LoVo (cell line): ENCODE measurements at places on chromosomes 5 and 9.
A peak's percentile ranks its signal among the peaks of the same experiment; 100 is the strongest.

- no peak for DNase-seq
Measured at GRCh38 chr5:76766746-76767145, 50.8 kb downstream of the F2R start.

DNA sequence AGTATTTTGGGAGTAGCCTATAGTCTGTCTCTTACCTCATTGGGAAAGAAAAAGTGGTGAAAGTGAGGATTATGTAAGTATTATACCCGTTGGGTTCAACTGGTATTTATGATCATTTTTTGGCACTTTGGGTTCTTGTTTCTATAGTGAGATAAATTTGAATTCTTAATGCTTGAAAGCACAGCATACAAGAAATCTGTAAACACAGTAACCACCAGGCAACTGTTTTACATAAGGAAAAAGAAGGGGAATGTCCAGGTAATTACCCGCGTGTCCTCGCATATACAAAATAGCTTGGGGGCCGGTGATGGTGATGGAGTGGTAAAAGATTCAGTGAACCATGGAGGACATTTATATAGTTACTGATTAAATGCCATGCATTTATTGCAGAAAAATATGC lies 60.5 kb downstream of the BASP1 start:
- no peak for DNase-seq

DNA sequence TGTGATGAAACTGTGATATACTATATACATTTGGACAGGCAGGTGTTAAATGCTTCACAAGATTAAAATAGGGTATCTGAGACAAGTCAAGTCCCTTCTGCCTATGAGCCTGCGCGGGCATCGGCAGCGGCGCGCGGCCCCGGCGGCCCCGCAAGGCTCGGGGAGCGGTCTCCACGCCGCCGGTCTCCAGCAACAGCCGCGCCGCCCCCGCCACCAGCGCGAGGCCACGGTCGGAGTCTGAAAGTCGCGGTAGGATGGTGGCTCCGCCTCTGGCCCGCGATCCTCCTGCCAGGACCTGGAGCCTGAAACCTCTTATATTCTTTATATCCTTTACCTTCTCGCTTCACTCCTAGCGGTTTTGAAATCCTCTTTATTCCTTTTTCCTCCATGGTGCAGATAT lies 99.4 kb downstream of the INSL6 start:
- no peak for DNase-seq

- no peak for DNase-seq
Measured at GRCh38 chr5:40483316-40483715, 196.4 kb upstream of the PTGER4 start.

GRCh38 chr5:57436586-57436985 lies 46.0 kb downstream of the ACTBL2 start:
- DNase-seq, result no peak

- no peak for DNase-seq
Measured at GRCh38 chr9:128917151-128917849, 3.5 kb upstream of the PHYHD1 start.

GRCh38 chr5:119343052-119343451 lies 12.8 kb upstream of the TNFAIP8 start:
- no peak for DNase-seq

DNA sequence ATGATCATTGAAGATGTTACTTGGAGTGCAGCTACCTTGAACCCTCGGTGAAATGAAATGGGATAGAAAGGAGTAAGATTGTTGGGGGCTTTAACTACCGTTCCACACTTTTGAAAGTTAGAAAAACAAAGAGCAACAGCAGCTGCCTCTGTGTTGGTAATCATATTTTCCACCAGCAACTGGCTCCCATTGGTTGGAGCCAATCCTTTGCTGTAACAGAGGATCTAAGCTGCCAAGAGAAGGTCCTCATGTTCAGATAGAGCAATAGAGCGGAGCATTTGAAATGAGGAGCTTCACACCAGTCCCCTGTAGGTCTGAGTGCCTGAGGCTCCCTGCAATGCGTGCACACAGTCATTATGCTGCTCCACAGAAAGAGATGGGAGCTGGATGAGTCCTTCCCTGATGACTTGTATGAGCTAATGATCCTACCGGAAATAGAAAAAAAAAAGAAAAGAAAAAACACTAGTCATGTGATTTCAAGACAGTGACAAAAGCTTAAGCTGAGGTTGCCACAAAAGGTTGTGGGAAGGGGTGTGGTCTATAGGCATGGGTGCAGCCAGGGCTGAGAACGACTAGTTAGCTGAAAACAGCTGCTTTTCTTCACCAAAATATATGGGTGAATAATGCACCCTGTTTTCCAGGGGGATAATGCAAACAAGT lies 300.7 kb downstream of the MLLT3 start:
- no peak for DNase-seq

DNA sequence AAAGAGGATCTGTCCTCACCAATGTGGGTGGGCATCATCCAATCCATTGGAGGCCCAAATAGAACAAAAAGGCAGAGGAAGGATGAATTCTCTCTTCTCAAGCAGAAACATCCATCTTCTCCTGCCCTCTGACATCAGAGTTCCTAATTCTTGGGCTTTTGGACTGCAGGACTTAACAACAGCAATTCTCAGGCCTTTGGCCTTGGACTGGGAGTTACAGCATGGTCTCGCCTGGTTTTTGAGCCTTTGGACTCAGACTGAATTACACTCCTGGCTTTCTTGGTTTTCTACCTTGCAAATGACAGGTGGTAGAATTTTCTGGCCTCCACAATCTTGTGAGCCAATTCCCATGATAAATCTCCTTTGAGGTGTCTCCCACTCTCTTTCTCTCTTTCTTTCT lies 60.5 kb upstream of the CD180 start:
- no peak for DNase-seq

DNA sequence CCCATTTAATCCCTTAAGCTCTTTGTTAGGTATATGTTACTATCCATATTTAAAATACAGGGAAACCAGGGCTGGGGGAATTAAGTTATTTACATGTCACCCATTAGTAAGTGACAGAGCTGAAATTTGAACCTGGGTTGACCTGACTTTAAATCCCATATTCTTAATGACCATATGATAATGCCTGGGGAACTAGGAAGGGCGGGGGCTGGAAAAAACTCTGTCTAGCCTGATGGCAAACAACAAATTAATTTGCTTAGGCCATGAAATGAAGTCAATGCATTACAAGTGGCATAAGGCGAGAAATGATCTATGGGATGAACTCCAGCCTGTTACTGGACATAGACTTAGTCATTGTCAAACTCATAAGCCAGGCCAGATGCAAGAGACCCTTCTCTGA lies 325.7 kb upstream of the WWC1 start:
- no peak for DNase-seq

DNA sequence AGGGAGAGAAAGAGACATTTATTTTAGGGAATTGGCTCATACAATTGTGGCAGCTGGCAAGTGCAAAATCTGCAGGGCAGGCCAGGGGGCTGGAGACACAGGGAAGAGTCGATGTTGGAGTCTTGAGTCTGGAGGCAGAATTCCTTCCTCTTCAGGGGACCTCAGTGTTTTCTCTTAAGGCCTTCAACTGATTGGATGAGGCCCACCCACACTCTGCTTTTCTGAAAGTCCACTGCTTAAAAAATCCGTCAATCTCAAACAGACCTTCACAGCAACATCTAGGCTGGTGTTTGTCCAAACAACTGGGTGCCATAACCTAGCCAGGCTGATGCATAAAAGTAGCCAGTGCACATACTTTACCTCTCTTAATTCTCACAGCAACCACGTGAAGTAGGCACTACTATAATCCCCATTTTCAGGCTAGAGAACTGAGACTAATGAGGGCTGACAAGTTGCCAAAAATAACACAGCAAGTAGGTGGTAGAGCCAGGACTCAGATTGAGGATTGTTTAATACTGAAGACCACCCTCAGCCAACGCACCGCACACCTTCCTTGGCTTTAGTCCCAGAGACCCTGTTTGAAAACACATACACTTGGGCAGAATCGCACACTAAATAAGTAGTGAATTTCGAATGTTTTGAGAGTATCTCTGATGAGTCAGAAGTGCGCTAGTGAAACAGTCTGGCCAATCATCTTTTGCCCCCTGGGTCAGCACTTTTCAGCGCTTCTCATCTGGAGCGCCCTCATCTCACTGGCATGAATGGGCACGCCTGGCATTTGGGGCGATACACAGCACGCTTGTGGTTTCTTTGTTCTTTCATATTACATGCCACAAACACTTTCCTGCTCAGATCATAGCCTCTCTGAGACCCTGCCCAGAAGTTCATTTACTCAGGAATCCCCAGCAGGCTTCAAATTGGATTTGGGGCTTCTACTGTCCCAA lies 591.4 kb downstream of the CCDC171 start:
- no peak for DNase-seq

DNA sequence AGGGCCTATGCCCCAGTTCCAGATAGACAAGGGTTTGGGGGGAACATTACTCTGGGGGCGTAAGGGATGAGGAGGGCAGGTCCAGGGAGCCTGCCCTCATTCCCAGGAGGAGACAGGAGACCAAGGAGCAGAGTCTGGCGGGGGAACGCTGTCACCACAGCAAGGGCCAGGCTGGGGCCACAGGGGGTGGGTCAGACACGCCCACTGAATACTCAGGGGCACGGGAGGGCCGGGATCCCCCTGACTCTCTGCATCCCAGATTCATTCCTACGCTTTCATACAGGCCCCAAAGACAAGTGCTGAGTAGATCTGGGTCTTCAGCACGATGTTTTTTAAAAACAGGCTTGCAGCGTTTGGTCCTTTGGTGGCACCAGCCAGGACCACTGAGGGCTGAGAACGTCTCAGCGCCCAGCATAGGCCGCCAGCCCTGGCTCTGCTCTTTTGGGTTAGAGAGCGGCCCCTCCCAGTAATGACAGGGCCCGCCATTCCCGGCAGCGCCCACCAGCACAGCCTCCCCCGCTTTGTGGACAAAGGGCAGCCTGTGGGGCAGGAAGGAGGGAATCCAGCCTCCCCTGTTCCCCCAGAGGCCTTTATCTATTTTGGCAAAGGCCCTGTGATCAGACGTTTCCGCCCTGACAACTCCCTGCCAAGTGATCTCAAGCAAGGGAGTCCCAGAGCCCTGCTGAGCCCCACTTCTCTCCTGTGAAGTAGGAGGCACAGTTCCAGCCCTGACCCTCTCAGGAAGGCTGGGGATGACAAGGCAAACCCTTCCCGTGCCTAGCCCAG lies 24.9 kb downstream of the NEK6 start:
- no peak for DNase-seq

DNA sequence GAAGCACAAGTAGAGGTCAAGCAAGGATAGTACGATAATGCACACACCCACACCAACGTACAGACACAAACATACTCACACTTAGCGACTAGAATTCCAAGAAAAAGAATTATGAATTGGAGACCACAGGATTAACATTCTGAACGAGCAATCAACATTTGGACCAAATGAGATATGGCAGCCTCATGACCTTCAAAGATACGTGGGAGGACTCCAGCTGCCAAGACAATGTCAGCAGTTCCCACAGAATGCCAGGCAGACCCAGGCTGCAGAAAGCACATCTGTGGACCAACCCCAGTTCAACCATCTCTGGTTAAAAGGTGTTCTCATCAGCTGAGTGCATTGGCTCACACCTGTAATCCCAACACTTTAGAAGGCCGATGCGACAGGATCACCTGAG lies 187.6 kb upstream of the GRAMD2B start:
- DNase-seq, result no peak

GRCh38 chr5:100600298-100600994 lies 65.3 kb downstream of the FAM174A start:
- DNase-seq, result no peak

DNA sequence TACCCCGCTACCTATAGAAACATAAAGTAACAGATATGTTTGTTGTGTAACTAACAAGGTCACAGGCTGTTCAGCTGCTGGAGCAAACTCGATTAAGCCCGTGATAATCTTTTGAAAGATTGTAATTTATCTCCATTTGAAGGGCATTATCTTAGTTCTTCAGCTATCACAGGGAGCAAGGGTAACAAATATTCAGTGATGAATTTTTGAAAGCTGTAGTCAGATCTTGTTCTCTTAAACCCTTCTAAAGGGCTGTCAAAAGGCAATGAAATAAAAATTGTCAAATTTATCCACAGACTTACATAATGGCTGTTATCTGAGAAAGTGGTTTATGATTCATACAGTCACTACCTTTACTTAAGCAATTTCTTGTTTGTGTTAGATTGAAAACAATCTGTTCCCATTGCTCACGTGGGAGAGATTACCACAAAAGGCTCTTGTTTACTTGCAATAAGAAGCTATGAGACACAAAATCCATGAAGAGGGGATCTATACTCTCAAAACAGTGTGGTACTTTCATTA lies 78.3 kb upstream of the ZNF608 start:
- DNase-seq, result peak; percentile 43

DNA sequence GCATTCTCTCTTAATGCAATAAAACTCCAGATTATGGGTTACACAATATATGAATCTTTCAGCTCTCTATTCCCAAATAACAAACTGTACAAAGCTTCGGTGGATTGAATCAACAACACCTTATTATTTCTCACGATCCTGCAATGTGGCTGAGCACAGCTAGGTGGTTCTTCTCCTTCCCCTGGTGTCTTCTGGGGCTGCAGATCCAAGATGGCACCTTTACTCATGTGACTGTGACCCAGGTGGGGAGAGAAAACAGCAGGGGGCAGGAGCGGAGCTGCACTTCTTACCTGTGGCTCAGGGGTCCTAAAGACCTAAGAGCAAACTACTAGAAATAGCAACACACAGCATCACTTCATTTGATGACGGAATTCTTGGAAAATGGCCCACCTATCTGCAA lies 233.1 kb downstream of the IRX1 start:
- no peak for DNase-seq

DNA sequence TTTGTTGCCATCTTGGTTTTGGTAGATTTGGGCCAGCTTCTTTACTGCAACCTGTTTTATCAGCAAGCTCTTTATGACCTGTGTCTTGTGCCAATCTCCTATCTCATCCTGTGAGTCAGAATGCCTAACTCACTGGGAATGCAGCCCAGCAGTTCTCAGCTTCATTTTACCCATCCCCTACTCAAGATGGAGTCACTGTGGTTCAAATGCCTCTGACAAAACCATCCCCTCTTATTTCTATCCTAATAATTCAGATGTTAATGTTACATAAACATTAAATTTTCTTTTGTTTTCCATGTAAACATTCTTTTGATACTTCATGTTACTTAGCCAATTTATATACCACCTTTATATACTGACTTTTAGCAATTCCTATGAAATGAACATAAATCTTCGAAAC lies 746.3 kb downstream of the CDH18 start:
- DNase-seq, result peak; percentile 62

DNA sequence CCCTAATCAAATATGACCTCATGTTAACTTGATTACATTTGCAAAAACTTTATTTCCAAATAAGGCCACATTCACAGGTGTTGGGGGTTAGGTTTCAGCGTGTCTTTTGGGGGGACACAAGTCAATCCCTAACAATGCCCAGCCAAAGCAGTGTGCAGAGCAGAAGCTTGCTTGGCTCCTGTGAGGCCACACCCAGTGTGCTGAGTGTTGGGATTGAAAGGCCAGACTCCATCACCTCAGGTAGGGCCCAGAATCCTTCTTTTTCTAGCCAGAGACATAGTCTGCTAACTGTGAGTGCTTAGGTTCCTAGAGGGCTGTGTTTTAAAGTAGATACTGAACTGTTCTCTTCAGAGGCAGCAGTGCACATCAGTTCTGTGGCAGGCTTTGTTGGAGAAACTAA lies 27.9 kb downstream of the KDM4C start:
- no peak for DNase-seq
